HFFc6 (cell line): ENCODE measurements at places on chromosomes 4 and X.

DNA sequence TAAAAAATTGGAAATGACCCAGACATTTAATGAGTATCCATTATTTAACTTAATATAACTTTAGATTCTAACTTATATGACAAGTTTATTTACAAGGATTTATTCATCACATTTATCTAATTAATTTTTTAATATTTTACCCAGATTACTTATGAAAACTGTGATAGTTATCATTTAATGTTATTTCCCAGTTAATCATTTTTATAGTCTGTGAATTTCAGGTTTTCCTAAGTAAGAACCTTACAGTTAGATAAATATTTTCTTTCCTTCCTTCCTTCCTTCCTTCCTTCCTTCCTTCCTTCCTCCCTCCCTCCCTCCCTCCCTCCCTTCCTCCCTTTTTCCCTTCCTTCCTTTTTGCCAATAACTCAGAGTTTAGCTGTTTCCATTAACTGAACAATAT is 14.8 kb upstream of the FHDC1 start:
- H3K4me3 ChIP-seq: no peak overlapping the region
- H3K36me3 ChIP-seq: peaks cover 34% of the 10 kb centered on the region
- no peak for DNase-seq
- no peak overlapping the region for H3K27ac ChIP-seq

GRCh38 chrX:15299941-15300851 is 15.2 kb downstream of the ASB11 start:
- no peak overlapping the region for H3K27ac ChIP-seq
- no peaks in the 10 kb centered on the region for H3K4me1 ChIP-seq
- H3K27me3 ChIP-seq: no peaks in the 10 kb centered on the region; the same call in 1 of the 2 replicates
- peak; percentile 2 for DNase-seq
- no peak overlapping the region for H3K4me3 ChIP-seq

DNA sequence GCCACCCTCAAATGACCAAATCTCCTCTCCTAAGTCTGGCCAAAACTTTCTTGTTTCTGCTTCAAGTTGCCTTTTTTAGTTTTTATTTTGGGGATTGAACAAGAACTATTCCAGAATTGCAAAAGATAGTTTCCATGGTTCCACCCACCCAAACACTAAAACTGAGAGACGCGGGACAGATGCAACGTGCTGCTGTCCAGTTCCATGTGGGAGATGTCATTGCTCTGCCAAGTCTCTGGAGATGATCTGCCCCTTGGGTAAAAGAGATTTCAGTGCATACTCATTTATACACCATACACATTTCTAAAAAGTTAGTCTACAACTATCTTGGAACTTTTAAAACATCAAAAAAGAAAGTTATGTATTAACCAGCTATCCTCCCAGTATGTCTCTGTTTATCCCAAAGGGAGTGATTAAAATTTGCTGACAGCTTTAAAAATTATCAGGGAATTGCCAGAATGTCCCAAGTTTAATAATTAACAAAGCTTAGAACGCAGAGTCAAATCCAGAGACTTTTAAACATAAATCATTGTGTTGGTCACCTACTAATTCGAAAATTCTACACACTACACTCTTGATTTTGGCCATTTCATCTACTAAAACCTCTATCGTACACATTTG is 3.2 kb downstream of the MAOB start:
- peaks cover 3% of the 10 kb centered on the region; the same call in 1 of the 2 replicates for H3K27me3 ChIP-seq
- no peaks in the 10 kb centered on the region for H3K4me1 ChIP-seq
- H3K27ac ChIP-seq: no peak overlapping the region
- H3K4me3 ChIP-seq: no peak overlapping the region
- no peak for DNase-seq

GRCh38 chrX:20500171-20500865 is 233.6 kb upstream of the RPS6KA3 start:
- no peak for DNase-seq
- no peak overlapping the region for H3K27ac ChIP-seq
- H3K27me3 ChIP-seq: no peaks in the 10 kb centered on the region
- peaks cover 32% of the 10 kb centered on the region for H3K4me1 ChIP-seq

DNA sequence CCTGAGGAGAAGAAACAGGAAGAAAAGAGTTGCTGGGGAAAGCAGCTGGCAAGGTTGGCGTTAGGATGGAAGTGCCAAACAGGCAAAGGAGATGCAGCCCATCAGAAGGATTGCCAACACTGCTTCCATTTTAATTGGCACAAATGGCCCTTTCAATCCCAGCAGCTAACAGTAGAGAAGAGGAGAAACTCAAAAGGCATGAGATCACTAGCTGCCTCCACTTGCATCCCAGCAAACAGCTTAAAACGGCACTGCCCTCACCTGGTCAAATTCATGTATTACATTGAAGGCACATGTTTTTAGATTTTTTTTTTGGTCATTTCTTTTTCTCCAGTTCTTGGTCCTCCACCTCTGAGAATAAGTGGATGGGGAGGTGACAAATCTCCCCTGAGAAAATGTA is 14.9 kb upstream of the LOC101059915 start:
- DNase-seq: peak; percentile 32
- H3K27me3 ChIP-seq: no peaks in the 10 kb centered on the region
- no peaks in the 10 kb centered on the region for H3K4me1 ChIP-seq
- no peak overlapping the region for H3K27ac ChIP-seq

DNA sequence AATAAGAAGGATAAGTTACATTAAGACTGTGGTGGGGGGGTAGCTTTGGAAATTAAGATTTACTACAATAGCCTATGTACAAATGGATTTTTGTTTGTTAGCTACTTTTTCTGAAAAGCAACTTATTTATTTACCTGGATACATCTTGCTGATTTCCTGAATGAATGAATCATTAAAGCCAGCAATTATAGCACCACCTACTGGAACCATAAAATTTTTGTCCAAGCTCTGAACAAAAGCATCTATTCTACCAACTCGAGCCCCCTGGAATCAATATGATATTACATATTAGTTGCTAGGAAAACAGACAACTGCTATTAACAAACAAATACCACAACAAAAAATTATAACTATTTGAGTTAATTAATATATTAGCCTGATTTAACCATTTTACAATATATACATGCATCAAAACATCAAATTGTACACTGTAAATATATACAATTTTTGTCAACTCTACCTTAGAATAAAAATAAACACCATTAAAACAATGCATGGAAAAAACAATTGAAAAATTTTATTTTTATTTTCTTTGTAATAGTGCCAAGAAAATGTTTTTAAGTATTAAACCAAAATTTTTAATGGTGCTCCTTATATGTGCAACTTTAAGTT is 15.3 kb downstream of the SEPSECS start:
- no peaks in the 10 kb centered on the region; the same call in 1 of the 2 replicates for H3K27me3 ChIP-seq
- peak; percentile 32 for DNase-seq
- H3K36me3 ChIP-seq: 0 out of 2 replicates have a peak, but pooled peaks cover 5% of the 10 kb centered on the region
- no peaks in the 10 kb centered on the region for H3K4me1 ChIP-seq
